ENCODE measurements at places on chromosomes 13 and 19. TPM values are rescaled to one million over a fixed set of nuclear protein-coding genes. Genes with fewer than 3 reads are reported as not detected.
A peak's percentile ranks its signal among the peaks of the same experiment; 100 is the strongest.

DNA sequence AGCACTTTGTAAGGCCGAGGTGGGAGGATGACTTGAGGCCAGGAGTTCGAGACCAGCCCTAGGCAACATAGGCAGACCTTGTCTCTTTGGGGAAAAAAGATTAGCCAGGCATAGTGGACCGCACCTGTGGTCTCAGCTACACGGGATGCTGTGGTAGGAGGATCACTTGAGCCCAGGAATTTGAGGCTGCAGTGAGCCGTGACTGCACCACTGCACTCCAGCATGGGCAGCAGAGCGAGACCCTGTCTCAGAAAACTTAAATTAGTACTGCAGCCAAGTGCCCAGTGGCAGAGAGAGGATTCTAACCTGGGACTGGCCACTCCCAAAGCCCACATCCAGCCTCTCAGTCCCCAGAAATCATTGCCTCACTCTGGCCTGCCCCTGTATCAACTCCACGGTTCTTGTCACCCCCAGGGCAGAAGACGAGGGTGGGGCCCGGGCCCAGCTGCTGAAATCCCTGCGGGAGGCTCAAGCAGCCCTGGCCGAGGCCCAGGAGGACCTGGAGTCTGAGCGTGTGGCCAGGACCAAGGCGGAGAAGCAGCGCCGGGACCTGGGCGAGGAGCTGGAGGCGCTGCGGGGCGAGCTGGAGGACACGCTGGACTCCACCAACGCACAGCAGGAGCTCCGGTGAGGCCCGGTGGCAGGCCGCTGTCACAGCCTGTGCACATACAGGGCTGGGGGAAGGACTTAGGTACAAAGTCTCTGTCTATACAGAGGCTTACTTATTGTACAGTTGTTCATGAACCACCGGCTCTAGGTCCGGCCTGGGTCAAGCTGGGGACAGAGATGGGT is 53.4 kb downstream of the KCNC3 start:
- DNase-seq: no peak

DNA sequence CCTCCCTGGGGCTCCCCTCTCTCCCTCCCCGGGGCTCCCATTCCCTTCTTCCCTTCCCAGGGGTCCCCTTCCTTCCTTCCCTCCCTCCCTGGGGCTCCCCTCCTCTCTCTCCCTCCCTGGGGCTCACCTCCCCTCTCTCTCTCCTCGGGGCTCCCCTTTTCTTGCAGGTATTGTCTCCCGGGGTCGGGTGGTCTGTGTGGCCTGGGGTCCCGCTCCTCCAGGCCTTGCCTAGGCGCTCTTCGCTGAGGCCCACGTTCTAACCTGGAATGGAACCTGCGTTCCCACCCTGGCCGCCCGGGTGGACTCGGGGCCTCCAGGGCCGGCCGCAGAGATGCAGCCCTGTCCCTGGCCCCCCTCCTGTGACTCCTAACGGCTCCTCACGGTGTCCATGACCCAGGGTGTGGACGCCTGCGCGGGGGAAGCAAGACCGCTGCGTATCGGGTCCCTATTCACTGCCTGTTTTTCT is 940 bp upstream of the DCUN1D2 start:
- DNase-seq: peak; percentile 25

DNA sequence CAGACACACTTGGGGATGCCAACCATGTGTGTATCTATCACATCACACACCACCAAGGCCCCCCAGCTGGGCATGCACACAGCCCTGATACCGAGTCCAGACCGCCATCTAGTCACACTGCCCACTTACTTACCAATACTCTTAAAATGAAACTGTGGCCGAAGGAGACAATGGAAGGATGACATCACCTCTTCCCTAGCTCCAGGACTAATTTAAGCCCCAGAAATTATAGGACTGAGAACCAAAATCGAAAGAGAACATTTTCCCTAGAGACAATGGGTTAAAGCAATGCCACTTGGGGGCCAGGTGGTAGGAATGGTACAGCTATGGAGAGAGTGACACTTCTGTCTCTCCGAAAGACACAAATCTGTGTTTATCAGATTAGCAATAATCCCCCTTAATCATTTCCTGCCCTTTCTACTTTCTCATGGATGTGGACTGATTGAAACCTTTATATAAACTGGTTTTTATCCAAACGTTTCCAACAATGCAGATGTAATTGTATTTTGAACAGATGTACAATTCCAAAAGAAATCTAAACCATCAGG is 663 bp upstream of the GGACT start:
- no peak for DNase-seq

SYNGR4 gene
- total RNA-seq: not detected

DNA sequence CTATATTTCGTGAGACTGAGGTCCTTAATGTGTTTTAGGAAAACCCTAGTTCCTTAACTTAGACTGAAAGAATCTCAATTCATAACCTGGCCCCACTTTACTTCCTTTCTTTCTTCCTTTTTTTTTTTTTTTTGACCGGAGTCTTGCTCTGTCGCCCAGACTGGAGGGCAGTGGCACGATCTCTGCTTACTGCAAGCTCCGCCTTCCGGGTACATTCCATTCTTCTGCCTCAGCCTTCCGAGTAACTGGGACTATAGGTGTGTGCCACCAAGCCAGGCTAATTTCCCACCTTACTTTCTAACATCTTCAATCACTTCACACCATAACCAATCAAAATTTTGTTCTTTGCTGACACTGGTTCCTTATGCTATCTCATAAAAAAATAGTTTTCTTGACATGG is 2097.0 kb downstream of the PCDH9 start:
- no peak for DNase-seq

GRCh38 chr19:42184401-42184861 is 33.0 kb downstream of the DEDD2 start:
- DNase-seq: peak; percentile 80

TRPC4 gene
- 4.2 TPM for total RNA-seq

GRCh38 chr19:39937094-39937720 is 2.8 kb upstream of the FCGBP start:
- no peak for DNase-seq

- DNase-seq: peak; percentile 34
Observed at GRCh38 chr19:46428239-46429135, at the start of gene PNMA8C. Gene PNMA8C (minus strand): TSS chr19:46428936. CDS start chr19:46428359, 577 bp downstream.

PINLYP gene
- 7.7 TPM for total RNA-seq

C19orf38 gene
- total RNA-seq: 0.31 TPM

DNA sequence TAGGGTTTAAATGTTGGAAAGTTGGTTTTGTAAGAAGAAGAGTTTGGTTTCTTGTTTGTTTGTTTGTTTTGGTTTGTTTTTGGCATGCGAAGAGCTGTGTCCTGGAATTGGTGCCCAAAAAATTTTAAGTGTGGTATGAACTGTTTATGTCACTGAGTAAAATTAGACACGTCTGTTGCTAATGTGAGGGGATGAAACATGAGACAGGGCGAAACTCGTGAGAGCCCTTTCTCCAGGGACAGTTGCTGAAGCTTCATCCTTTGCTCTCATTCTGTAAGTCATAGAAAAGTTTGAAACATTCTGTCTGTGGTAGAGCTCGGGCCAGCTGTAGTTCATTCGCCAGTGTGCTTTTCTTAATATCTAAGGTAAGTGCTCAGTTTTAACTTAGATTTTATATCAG is at the start of gene SGCG:
Gene SGCG (plus strand): TSS at position 269 of the 400 bp plus-strand sequence. CDS start 22,716 bp downstream, outside the sequence.
- no peak for DNase-seq

DNA sequence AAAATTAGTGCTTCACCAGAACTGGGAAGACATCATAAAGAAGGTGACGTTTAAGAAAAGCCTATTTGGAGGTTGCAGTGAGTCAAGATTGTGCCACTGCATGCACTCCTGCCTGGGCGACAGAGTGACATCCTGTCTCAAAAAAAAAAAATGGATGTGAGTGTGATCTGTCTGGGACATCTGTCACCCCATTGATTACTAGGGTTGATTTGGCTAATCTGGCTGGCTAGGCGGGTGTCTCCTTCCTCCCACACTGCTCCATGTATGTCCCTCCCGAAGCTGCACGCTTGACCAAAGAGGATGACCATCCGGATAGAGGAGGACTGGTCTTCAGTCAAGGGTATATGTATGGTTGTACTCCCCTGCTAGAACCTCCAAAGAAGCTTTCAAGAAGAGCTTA is 2.6 kb downstream of the GTF2F2 start:
- DNase-seq: no peak

DNA sequence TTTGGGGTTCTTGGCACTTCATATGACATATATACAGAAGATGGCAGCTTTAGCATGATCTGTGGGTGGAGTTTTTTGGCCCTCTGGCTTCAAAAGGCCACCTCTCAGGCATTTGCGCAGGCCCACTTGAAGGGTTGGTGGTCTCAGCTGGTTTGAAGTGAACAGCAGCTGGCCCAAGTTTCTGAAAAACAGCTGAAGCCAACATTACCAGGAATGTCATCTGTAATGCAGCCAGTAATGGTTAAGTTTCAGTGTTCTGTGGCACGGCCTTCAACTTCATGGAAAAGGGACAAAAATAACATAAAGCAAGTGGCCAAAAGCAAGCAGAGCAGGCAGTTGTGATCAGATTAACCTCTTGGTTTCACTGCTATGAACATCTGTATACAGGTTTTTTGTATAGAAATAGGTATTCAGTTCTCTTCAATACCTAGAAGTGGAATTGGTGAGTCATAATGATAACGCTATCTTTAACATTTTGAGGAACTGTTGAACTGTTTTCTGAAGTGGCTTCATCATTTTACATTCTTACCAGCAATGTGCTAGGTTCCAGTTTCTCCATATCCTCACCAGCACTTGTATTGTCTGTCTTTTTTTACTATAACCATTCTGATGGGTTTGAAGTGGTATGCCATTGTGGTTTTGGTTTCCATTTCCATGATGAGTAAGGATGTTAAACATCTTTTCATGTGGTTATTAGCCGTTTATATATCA is 245.4 kb downstream of the SHISA2 start:
- no peak for DNase-seq

GRCh38 chr13:52884429-52885010 is 36.1 kb upstream of the PCDH8 start:
- DNase-seq: no peak

SPC24 gene
- total RNA-seq: 22.8 TPM

KL gene
- 0.93 TPM for total RNA-seq

DNA sequence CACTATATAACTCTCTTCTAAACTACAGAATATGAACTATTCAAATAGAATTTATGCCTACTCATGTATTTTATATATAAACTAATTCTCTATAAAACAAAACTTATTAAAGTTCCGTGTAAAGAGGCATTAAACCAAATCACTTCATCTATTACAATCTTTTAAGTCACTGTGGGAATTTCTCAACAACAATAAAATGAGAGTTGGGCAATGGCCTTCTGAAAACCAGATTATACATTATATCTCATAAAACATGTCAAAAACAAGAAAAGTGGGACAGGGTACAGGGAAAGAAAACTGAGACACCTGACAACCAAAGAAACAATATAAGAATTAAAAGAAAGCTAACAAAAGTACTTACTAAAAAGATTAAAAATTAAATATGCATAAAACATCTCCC is 145.2 kb downstream of the DIAPH3 start:
- DNase-seq: no peak

DNA sequence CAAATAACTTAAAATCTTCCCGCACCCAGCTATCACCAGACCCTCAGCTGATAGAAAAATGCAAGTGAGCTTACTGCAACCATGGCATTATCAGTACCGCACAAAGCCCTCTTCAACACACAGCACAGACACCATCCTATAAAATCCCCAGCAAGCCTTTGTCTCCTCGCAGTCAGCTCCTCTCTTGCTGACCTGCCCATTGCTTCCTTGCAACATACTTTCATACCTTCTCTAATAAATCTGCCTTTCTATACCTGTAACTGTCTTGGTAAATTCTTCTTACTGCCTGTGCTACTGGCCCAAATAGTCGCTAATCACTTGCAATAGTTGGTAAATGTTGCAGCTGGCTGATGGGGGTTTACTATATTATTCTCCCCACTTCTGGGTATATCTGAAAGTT is 43.3 kb upstream of the FARP1 start:
- DNase-seq: no peak

GRCh38 chr13:98992355-98992754 is 14.5 kb upstream of the DOCK9 start:
- no peak for DNase-seq

CGB2 gene
- total RNA-seq: not detected

DNA sequence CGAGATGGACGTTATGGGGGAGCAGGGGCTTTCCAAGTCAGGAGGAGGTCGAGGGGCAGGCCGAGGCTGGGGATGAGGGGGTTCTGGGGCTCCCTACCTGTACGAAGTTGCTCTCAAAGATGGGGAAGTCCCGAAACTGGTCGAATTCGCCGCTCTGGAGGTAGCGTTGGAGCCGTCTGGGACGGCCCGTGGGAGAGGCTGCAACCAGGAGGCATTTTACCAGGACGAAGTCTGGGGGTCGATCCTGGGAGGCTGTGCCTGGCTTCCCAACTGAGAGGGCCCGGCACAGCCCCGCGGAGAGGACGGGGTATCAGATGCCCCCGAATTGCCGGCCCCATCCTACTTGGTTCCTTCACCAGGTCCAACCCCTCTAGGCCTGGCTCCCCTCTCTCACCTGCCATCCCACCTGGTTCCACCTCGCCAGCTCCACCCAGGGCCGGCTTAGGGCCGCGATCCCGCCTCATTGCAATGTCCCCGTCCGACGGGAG is 527 bp upstream of the EMC10 start:
- no peak for DNase-seq

CPT1C gene
- 53.1 TPM for total RNA-seq
